ENCODE measurements at places on chromosomes 6 and 20.

- no peak for DNase-seq
These were observed 30.2 kb downstream of the SLC2A10 start for GRCh38 chr20:46739431-46740213.

DNA sequence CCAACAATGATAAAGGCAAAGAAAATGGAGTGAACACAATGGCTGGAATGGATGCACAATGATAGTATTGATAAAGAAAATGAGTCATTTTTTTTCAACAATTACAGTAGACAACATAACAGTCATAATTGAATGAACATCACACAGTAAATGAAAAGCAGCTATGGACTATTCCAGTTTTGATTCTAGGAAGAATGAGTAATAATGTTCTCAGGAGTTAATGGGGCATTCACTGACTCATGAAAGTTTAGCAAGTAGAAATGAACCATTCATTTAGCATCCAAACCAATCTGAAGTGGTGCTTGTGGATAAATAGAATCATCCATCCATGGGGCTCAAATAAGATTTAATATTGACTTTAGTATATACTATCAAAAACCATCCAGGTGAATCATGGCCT lies 1029.5 kb upstream of the GJE1 start:
- DNase-seq = no peak

- no peak for DNase-seq
These were observed 2.1 kb downstream of the SERPINB9 start for GRCh38 chr6:2900821-2901644.

- DNase-seq = no peak
These were observed 137.0 kb downstream of the MTHFD1L start for GRCh38 chr6:151002491-151002935.

DNA sequence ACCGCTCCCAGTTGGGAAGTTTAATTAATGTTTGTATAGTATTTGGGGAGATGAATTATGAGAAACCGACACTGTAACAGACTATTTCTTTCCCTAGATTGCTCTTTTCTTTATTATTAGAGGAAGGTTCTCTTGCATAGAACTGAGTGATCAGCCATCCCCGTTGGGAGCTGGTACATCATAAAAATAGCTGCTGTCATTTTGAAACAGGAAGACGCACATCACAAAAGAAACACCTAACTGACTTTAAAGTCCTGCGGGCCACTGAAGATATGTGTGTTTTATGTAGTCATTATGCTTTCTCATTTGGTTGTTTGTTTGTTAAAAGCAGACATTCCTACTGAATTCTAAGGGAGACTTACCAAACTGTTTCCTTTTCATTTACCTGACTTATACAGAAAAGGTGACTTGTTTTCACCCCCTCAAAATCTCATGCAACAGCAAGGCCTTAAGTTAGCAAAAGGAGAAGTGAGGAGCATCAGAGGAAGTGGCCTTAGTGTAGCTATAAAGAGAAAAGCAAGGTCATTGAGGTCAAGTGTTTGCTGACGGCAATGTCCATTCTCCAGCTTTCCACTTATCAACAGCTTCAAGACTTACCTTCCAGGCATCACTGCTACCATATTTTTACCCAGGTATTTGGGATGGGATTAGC lies 91.0 kb downstream of the PKHD1 start:
- DNase-seq = no peak

- DNase-seq = no peak
These were observed 99.9 kb downstream of the PRND start for GRCh38 chr20:4821590-4821989.

DNA sequence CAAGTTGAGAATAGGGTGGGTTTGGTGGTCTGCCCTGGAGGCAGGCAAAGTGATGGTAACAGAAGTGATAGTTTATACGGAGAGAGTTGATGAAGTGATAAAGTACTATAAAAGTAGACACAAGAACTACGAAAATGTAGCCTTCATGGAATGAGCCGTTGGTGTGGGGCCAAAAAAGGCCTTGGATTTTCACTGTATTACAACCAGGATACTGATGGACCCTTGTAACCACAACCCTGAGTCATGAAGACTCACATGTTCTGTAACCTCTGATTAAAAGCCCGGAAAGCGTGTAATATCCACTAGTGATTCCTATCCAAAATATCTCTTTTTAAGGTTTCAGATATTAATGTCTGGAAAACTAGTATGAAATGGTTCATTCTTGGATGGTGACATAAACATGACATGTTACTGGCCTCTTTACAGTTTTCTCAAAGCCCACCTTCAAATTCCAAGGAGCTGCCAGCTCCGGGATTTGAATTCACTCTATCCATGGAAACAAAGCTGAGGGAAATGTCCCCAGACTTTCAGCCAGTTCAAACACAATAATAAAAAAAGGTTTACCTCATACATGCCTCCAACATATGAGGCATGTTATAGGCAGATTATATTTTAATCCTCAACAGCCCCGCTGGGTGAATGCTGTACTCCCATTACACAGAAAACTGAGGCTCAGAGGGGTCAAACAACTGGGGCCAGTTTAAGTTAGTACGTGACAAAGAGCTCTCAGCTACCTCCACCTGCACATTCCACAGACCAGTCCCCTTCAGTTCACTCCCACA lies 55.4 kb downstream of the MRPL14 start:
- no peak for DNase-seq

GRCh38 chr6:131828080-131828479 lies 20.3 kb downstream of the ENPP1 start:
- DNase-seq = no peak

DNA sequence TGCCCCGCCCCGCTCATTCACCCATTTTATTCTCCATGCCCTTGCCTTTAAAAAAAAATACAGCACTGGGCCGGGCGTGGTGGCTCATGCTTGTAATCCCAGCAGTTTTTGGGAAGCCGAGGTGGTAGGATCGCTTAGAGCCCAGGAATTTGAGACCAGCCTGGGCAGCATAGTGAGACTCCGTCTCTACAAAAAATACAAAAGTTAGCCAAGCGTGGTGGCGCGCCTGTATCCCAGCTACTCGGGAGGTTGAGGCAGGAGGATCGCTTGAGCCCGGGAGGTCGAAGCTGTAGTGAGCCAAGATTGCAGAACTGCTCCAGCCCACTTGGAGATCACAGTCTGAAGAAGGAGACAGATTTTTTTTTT lies 407 bp upstream of the KIF6 start:
- no peak for DNase-seq

- DNase-seq = no peak
These were observed 2.8 kb downstream of the HUS1B start for GRCh38 chr6:654136-654535.

- no peak for DNase-seq
These were observed 129.3 kb downstream of the IRF4 start for GRCh38 chr6:520820-521219.

GRCh38 chr6:95489185-95489863 lies 88.0 kb upstream of the MANEA start:
- DNase-seq = no peak

DNA sequence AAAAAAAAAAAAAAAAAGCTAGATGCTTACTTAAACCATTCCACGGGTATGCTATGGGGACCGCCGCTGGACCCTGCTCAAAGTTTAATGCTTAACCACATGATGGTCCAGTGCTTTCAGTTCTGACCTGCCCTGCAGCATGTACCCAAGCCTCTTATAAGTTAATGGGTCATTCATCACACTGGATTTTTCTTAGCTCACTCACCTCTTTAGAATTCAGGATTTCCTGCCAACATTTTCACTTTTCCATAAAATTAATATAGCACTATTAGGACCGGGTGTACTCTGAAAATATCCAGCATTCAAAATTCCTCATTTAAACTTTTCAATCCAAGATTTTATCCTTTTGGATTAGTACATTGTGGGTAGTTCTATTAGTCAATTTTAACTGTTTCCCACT lies 140.8 kb downstream of the ALDH8A1 start:
- no peak for DNase-seq

- no peak for DNase-seq
These were observed 124.7 kb downstream of the IRF4 start for GRCh38 chr6:516213-516612.

DNA sequence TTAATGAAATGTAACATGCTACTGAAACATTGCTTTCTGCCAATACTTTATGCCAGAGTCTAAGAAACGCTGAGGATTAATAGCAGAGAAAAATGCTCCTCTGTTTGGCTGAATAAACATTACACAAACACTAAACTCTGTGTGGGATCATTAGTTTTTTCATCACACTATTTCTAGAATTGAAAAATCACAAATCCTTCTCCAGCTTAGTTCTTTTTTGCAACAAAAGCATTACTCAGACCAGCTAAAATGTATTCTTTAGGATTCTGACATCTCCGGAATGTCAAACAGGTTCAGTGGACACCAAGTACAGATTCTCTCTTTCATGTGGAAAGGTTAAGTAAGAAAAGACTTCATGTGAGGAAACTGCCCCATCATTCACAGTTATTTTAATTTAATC lies 226.9 kb downstream of the SIM1 start:
- no peak for DNase-seq

GRCh38 chr6:89299466-89299850 lies 15.6 kb downstream of the GABRR2 start:
- DNase-seq = no peak

- no peak for DNase-seq
These were observed 33.6 kb downstream of the SIRPA start for GRCh38 chr20:1928782-1929181.

DNA sequence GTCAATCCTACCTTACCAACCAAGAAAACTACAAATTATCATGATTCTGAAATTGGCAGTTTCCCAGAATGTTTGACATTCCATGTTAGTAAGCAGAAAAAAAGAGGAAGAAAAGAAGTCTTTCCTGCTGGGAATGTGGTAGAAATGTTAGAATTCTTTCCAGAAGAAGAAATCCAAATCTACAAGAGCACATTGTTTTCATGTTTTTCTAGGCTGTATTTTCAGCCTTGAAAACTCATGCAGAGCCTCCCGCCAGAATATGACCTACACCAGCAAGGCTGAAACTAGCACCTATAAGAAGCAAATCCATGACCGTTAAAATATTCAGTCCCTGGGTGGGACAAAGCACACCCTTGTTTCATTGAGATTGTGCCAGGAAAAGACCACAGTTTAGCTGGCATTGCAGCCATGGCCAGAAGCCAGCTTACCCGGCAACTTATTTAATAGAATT lies 259.4 kb downstream of the GJA1 start:
- DNase-seq = no peak

GRCh38 chr6:43616725-43617472 lies 12.2 kb downstream of the GTPBP2 start:
- no peak for DNase-seq

DNA sequence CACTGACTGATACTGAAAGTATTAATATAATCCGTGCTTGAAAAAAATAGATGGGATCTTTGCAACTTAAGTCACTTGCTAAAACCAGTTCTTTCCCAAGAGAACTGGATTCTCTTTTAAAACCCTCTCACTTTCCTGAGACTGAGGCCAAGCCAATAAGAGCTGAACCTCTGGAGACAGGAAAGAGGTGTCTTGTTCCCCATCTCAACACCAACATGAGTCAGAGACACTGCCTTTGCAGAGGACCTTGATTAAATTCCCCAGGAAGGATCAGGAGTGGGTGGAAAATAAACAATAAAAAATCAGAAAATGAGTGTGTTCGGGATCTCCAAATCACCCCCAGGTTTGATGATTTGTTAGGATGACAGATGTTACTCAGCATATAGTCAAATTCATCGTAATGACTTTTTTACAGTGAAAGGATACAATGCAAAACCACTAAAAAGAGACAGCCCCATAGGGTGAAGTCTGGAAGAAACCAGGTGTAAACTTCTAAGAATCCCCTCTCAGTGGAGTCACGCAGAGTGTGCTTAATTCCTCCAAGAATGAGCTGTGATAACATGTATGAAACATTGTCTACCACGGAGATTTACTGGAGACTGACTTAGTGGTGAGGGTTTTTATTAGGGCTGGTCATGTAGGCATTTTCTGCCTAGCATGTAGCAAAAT lies 122.8 kb upstream of the BEND3 start:
- no peak for DNase-seq

DNA sequence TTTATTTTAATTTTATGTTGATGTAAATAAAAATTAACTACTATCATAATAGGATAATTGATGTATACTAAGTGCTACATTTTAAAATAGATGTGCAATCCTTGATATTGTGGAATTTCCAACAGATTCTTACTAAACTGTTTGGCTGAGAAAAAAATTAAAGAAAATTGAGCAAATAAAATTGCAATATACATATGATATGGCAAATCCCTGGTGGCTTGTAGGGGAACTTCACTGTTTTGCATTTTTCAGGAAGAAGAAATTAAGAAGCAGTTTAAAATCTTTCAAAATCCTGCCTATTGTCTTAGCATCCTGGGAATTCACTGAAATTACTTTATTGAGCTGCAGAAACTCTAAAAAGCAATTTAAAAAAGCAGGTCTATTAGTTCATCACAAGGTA lies 191.4 kb upstream of the ADGRB3 start:
- no peak for DNase-seq

- DNase-seq = no peak
These were observed 105.8 kb upstream of the TRAF3IP2 start for GRCh38 chr6:111711476-111711875.

DNA sequence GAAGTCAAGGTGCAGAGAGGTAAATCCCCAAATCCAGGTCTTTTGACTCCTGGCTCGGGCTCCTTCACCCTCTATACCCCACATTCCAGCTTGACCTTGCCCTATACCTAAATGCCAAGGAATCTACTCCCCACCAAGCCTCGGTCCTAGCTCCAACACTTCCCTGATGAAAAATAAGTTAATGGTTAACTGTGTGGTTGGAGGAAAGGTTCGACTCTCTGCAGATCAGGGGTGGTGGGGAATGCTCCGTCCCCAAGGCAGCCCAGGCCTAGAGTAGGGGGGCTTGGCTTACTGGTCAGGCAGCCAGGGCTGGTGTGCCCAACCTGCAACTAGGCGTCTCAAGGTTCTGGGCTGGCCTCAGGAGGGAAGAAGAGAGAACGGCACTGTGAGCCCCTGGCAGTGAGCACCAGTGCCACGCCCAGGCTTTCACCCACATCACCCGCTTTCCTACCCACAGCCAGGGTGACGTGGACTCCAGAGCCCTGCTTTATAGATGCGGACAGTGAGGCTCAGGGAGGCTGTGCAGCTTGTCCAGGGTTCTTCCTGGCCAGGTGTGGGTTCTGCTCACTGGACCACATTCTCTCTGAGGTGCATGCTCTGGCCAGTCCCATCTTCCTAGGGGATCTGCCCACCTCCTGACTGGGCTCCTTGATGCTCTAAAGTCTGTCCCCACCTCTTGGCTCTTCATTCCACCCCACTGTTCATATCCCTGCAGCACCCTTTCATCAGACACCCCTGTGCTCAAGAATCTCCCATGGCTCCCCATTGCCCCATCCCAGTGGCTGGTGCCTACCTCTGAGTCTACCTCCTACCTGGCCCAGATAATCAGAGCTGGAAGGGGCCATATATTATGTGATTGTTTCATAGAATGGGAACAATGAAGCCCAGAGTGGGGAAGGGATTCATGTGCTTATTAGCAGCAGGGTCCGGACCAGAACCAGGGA lies 8.2 kb downstream of the SPDEF start:
- DNase-seq = no peak

GRCh38 chr6:142845143-142845571 lies 99.8 kb downstream of the HIVEP2 start:
- DNase-seq = no peak

GRCh38 chr20:35626386-35627001 lies 10.9 kb downstream of the SPAG4 start:
- no peak for DNase-seq
